ENCODE measurements at places on chromosomes 3 and 15. TPM values are rescaled to one million over a fixed set of nuclear protein-coding genes. Genes with fewer than 3 reads are reported as not detected.

The CTXN2 gene
- not detected for total RNA-seq

DNA sequence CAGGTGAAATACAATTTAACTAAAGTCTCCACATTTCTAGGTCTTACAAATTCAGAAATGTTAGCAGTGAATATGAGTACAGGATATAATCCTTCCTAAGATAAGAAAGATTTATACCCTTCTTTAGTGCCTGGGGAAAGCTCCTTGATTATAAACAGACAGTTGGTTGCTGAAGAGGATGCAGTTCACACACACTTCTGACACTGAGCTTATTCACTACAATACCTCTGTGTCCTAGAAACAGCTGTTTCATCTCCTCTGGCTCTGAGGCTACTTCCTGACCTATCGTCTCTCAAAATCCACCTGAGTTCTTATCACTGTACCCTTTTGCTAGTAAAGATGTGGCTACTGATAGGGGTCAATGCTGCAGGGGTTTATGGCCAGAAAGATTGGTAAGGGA, 57.1 kb downstream of the TP63 start:
- DNase-seq = no peak

DNA sequence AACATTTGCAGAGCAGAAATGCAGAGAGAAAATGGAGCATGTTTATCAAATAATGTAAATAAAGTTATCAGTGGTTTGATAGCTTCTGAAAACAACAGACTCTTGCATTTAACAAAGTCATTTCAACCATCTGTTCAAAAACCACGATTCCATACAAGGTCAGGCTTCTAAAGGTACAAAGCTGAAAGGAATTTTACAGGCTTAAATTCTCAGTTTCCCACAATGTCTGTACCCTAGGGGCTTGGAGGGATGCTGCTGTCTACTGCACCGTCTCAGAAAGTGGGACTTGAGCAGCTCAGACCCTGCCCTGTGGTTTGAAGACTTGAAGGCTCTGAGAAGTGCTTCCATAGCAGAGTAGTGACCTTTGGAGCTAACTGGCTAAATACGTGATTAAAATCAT, 30.4 kb upstream of the TM4SF1 start:
- no peak for DNase-seq

The ZMYND10 gene
- total RNA-seq = 0.61 TPM

GRCh38 chr3:189630767-189631372, 319 bp upstream of the TP63 start:
- DNase-seq = no peak

GRCh38 chr3:8282541-8283165, 219.0 kb upstream of the LMCD1 start:
- no peak for DNase-seq

DNA sequence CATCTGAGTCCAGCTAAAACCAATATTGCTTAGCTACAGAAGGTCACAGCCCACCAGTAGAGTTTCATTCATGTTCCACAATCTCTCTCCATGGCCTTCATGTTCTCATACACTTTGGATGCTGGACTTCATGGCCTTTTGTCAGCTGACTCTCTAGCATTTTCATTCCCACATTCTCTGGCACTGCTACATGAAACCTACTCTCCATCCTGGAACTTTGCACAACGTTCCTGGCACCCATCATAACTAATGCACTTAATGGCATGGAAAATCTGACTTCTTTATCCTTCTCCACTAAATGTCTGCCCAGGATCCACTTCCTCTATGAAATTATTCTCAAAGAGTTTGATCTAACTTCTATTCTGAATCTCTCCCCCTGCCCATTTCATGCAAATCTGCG, 56.9 kb downstream of the SLC9A9 start:
- DNase-seq = no peak

The TUSC7 gene
- total RNA-seq = not detected

GRCh38 chr15:96544162-96544756, 213.8 kb downstream of the NR2F2 start:
- DNase-seq = no peak
